ENCODE measurements at places on chromosomes 1 and 21.

GRCh38 chr1:8002921-8003320 is 23.2 kb downstream of the ERRFI1 start:
- no peak for DNase-seq

DNA sequence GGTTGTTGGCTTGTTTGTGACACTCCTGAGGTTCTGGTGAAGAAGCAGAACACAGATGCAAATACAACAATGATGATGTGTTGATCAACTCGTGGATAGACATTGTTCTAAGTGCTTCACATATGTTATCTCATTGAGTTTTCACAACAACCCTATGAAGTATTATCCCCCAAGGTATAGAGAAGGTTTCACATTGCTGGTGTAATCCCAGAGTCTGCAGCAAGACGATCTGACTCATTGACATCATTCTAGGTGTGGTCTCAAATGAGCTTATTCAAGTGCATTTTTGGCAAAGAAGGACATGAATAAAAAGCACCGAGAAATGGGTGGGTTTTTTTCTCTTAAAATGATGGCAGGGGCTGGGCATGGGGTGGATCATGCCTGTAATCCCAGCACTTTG is 64.1 kb upstream of the SCAF4 start:
- no peak for DNase-seq

- DNase-seq: no peak
Measured at GRCh38 chr1:244104309-244105060, 53.4 kb downstream of the ZBTB18 start.

- DNase-seq: no peak
Measured at GRCh38 chr21:42539931-42540343, 26.3 kb downstream of the SLC37A1 start.

DNA sequence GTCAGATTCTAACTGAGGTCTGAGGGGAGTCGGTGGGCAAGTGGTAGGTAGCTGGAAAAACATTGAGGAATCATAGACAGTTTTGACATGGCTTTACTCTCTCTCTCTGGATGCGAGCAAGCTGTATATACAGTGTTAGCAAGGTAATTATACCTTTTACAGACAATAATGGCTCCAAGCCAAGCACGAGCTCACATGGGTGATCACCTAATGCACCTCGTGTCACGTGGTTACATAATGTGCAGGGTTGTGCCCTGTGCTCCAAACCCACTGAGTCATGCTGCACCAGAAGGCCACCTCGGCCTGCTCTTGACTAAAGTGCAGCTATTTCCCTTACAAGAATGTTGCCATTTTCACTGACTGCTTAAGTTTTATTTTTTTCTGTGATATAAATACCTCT is 7.6 kb upstream of the CLCA2 start:
- no peak for DNase-seq
